Stimulated activated naive CD4-positive, alpha-beta T cell treated with Interleukin-2 at 50 U/mL for 16 hours (primary cell): ENCODE measurements at places on chromosomes 12 and 14.

DNA sequence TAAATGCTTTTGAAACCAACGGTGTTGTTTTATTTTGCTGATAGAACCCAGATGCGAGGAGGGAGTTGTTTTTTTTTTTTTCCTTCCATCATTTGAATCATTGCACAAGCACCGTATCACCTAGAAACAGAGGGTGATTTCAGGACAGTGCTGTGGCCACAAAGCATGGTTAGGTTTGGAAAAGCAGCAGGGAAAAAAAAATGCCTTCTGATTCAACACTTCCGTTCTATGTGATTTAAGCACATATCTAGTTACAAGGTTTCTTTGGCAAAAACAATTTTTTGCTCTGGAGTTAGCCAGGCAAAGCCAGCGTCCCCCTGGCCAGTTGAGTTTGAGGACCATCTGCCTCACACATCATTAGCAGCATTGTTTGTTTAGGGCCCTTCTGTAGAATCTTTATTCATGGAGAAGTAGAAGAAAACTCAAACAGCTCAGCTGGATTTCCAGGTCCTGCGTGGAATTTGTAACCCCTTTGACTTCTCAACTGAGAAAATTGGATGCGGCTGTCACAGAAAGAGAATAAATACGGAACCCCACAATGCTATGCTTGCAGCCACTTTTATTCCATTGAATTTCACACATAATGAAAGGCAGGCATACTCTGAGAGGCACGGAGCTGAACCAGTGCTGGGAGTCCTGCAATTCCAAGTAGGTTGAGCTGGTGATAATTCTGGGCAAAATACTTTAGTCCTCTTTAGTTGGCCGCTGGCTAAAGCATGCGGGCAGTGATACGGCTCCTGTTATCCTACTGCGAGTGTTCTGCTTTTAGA, 17.0 kb upstream of the WNT5B start:
- DNase-seq = no peak

GRCh38 chr12:53123578-53124351, 20.5 kb downstream of the SOAT2 start:
- DNase-seq = no peak

DNA sequence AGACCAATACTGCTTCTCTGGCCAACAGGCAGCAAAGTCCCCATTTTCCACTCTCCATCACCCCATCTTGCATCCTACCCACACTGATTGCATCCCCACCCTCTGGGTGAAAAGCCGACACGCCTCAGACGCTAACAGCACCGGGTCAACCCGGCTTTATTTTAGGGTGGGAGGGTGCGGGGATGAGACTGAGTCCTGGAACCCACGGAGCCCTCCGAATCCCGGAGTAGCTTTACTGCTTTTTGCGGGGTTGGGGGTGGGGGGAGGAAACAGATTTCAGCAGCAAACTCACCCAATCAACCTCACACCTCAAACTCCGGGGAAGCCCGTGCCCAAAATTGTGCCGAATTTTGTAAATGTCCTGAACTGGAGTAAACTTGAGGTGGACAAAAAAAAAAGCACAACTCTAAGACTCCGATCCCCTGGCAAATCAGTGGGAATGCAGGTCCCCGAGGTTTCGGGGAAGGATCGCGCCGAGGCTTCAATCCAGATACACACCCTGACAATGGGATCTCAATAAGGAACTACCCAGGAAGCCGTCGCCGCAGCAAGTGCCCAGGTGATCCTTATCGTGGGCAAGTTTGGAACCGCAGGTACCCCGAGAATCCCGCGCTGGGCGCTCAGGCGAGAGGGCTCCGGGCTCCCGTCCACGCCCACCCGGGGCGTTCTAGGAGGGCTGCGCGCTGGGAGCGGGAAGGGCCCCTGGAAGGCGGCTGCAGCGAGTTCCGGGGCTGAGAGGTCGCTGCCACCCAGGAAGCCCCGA, 1.1 kb downstream of the GCH1 start:
- DNase-seq = peak; percentile 5

- no peak for DNase-seq
Observed at GRCh38 chr12:110741341-110742095, 1.2 kb downstream of the PPP1CC start.

DNA sequence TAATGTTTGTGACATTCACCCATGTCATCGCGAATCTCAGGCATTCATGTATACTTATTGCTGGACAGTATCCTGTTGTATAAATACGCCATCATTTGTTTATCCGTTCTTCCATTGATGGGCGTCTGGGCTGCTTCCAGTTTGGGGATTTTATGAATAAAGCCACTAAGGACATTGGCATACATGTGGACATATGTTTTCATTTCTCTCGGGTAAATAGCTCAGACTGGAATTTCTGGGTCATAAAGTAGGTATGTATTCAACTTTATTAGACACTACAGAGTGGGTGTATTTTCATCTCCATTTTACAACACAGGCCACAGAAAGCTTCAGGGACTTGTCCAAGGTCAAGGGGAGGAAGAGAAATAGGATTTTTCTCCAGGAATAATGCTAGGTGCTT, 48.9 kb downstream of the HRK start:
- no peak for DNase-seq
